Epithelial cell of proximal tubule (primary cell): ENCODE measurements at places on chromosomes 6 and 20.

DNA sequence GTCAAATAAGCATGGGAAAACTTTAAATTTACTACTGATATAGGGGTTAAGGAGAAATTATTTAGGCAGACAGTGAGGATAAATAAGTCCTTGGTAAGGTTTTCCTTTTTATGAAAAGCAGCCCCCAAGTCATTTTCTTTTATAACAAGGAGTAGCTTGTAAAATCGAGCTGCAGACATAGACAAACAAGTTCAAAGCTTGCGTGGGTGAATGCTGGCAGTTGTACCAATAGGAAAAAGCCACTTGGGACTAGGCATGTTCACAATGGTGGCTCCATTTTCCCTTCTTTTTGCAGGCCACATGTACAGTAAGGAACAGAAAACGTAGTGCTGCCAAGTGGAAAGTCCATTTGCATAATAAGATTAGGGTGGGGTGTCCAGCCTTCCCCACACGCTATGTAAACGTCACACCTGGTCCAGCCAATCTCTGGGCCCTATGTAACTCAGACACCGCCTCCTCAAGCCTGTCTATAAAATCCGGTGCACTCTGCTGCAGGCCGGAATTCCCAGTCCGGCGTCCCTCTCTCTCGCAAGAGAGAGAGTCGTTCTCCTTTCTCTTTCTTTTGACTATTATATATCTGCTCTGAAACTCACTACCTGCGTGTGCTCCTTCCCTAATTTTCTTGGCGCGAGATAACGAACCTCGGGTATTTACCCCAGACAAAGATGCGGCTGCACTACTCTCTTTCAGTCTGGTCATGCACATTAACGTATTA is 217.1 kb upstream of the MAN1A1 start:
- DNase-seq = no peak

DNA sequence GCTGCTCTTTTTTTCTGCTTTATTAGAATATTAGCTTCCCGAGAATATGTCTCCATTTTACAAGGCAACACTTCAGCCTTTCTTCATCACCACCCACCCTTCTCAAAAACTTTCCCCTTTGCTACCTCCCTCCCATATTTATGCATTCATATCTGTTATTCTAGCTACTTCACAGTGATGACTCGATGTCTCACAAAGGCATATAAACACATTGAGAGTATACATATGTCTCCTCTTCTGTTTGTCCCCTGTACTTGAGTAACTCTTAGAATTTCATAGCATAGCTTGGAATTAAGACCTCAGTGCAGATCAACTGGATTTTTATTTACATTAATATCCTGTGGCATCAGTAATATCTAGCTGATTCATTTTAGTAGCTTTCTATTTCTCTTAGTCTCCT is 6.5 kb downstream of the RNF144B start:
- DNase-seq = no peak

DNA sequence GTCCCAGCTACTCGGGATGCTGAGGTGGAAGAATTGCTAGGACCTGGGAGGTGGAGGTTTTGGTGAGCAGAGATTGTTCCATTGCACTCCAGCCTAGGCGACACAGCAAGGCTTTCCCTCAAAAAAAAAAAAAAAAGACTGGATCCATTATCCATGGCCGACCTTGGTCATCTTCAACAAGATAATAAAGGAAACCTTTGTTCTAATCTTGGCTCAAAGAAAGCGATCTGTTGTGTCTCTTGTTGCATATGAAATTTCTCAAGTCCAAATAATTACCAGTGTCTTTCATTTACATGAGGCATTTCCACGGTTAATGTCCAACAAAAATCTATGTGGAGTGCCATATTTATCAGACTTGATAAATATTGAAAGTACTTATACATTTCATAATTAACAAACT is 23.7 kb upstream of the KIF16B start:
- DNase-seq = no peak

DNA sequence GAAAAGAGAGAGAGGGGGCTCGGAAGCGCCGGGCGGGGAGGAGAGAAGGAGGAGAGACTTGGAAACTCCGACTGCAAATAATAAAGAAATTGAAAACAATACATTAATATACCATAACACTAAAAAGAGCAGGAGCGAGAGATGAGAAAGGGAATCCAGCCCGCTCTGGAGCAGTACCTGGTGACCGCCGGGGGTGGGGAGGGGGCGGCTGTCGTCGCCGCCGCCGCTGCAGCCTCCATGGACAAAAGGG is 338 bp downstream of the E2F3 start:
- DNase-seq = no peak

- DNase-seq = no peak
Measured at GRCh38 chr6:43493833-43494232, 16.3 kb downstream of the LRRC73 start.
